ENCODE measurements at places on chromosomes 6 and 20. TPM values are rescaled to one million over a fixed set of nuclear protein-coding genes. Genes with fewer than 3 reads are reported as not detected.

Gene PSMB1
- total RNA-seq, result 521 TPM

DNA sequence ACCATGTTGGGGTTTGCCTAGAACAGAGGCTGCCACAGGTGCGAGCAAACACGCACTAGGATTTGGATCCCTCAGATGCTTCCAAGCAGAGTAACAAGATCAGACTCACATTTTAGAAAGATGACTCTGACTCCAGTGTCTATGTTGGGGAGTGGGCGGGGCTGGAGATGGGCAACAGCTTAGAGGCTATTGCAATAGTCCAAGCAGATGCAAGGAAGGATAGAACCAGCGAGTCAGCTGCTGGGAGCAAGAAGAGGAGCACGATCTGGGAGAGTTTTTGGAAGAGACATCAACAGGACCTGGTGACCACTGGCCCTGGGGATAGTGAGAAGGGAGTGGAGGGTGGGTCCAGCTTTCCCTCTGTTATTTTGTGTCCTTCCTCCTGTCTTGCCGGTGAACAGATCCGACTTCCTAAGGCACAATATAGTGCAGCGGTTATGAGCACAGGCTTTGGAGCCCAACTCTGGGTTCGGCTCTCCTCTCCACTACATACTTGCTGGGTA lies 52.7 kb downstream of the FGD2 start:
- DNase-seq, result no peak

GRCh38 chr6:3808759-3809514 lies 40.2 kb upstream of the FAM50B start:
- peak; percentile 87 for DNase-seq

- no peak for DNase-seq
Measured at GRCh38 chr6:151805286-151805840, 2.1 kb upstream of the ESR1 start.

Gene FRS3
- 0.66 TPM for total RNA-seq

Gene SLC17A1
- not detected for total RNA-seq

DNA sequence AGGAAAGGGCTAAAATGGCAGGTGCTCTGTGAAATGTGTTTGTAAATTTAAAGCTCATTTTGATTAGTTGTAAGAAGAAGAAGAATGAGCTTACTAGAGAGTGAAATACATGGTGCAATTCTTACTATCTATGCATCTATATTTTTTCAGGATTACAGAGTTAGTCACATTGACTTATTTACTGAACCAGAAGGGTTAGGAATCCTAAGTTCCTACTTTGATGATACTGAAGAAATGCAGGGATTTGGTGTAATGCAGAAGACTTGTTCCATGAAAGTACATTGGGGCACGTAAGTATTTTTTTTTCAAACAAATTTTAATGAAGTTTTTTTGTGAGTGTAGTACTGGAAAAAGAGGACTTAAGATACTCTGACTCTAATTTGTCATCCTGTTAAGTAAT lies 99.3 kb downstream of the RTN4IP1 start:
- DNase-seq, result no peak

Gene PLG
- total RNA-seq, result not detected

- no peak for DNase-seq
Measured at GRCh38 chr6:83047065-83047754, 18.4 kb downstream of the UBE3D start.

GRCh38 chr20:17490501-17490900 lies 40.7 kb downstream of the BFSP1 start:
- DNase-seq, result no peak

Gene BAG2
- total RNA-seq, result 28.1 TPM

- no peak for DNase-seq
Measured at GRCh38 chr6:34490390-34491090, 24.7 kb downstream of the PACSIN1 start.

- DNase-seq, result no peak
Measured at GRCh38 chr6:125151700-125152099, 1.9 kb upstream of the TPD52L1 start.

- no peak for DNase-seq
Measured at GRCh38 chr6:168217880-168218537, 101.6 kb downstream of the DACT2 start.

- peak; percentile 73 for DNase-seq
Measured at GRCh38 chr6:40894962-40895799, 143.8 kb downstream of the UNC5CL start.

Gene KCNK15
- not detected for total RNA-seq

- no peak for DNase-seq
Measured at GRCh38 chr20:8057871-8058270, 38.3 kb upstream of the TMX4 start.

GRCh38 chr6:130676077-130676772 lies 151.0 kb upstream of the SMLR1 start:
- no peak for DNase-seq

DNA sequence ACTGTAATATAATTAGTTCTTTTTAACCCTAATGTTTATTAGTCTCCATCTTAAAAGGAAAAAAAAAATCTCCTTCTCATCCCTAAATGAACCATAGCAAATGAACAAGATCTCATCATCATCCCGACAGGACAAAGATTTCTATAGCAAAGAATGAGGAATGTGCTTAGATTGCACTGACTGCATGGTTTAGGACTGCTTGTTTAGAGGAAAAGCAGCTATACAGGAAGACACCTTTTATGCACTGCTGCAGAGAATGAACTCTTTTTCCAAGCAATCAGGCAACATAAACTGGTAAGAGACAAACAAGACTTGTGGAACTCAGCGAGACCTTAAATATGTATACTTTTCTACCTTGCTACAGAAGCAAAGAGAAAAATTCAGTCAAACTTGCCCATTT lies 26.8 kb downstream of the CSNK2A1 start:
- DNase-seq, result no peak

DNA sequence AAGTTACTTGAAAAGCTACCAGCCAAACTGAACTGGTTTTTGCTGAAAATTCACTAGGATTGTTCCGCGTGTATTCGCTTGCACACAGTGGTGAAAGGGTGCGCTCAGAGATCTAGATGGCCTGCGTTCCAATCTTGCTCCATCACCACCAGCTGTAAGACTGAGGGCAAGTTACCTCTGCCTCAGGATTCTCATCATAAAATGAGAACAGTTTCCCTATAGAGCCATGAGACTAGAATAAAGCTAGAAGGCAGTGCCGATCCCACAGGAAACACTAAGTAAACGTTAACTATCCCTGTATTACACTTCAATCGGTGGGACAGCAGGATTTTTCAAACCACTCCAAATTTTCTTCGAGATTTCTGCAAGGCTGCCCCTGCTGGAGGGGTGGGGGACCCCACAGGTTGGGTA lies 838 bp downstream of the AHCY start:
- DNase-seq, result no peak

DNA sequence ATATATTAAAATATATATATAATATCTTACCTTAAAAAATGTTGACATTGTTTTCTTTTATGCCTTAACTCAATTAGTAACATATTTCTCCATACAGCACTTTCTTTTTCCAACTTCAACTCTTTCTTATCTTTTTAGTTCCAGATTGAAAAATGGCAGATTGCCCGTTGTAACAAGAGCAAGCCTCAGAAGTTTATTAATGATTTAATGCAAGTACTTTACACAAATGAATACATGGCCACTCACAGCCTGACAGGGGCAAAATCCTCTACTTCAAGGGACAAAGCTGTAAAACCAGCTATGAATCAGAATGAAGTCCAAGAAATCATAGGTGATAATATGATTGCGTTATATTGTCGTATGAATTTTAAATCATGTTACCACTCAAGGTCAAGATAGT lies 29.4 kb upstream of the KIAA1586 start:
- no peak for DNase-seq

- DNase-seq, result peak; percentile 35
Measured at GRCh38 chr6:110053395-110054240, 75.5 kb downstream of the GPR6 start.

GRCh38 chr20:51525241-51526105 lies 17.0 kb downstream of the NFATC2 start:
- no peak for DNase-seq

DNA sequence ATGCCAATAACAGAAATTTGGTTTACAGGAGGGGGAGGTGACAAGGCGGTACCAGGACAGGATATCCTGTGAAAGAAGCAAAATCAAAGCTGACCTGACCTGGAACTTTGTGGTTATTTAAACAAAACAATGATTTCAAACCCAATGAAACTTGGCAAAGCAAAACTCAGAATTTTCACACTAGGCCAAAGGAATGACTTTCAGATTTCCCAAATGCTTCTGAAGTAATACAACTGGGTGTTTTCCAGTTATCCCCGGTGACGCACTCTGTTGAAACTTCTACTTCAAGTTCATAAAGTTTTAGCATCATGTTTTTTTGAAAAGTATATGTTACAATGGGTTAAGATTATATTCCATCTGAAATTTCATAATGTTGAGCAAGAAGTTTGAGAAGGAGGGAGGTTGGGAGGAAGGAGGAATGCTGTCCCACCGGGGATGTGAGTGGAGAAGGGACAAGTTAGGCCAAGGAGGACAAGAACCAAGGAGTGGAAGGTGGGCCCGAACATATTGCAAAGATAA lies 78.1 kb upstream of the TRAF3IP2 start:
- peak; percentile 26 for DNase-seq

Gene FAM209B
- total RNA-seq, result not detected

DNA sequence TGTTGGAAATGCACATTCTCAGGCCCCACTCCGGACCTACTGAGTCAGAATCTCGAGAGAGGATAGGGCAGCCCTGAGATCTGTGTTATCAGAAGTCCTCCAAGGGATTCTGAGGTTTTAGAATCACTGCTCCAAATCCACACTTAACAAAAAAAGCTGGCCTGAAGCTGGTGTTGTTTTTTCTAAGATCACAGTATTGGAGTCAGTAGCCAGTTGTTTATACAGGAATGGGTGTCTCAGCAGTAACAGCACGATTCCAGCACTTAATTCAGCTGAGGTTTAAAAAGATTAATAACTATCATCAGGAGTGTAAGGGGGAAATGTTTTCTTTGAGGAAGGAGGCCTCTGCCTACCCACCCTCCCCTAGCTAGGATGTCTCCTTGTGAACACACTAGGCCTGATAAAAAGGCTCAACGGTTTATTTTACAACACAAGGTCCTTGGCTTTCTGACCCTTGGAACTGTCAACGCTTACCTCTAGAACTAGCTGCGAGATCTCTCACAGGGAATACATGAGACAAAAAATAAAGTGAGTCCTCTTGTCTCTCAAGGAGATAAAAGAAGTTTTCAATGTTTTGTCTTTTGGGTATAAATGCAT lies 505.4 kb downstream of the CD83 start:
- no peak for DNase-seq

Gene THBD
- 0.04 TPM for total RNA-seq

DNA sequence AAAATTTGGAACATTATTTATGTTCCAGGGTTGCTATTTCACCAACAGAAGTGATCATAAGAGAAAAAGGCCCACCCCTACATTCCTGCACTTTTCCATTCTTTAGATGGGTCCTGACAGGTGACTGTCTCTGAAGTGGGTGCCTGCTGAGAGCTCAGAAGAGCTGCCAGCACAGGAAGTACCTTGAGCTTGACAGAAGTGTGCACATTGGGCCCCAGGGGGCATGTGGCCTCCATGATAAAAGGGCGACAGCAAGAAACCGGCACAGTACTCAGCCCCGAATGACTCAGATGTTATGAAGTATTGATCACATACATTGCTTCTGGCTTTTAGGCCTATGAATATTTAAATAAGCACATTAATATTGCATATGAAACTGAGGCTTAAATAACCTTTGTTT lies 150.4 kb downstream of the PCSK2 start:
- DNase-seq, result no peak

DNA sequence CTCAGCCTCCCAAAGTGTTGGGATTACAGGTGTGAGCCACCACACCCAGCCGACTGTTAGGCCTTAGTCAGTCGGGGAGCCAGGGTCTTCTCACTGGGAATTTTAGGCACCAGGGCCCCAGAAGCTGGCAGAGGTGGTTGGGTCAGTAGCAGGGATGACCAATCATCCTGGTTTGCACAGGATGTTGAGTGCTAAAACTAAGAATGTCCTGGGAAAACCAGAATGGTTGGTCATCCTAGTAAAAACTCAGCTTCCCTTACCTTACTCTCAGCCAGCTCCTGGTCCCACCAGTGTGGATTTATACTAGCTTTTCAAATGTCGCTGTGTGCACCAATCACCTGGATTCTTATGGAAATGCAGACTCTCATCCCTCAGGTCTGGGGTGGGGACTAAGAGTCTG lies 31.8 kb downstream of the KCNG1 start:
- DNase-seq, result no peak

Gene PRR18
- not detected for total RNA-seq

DNA sequence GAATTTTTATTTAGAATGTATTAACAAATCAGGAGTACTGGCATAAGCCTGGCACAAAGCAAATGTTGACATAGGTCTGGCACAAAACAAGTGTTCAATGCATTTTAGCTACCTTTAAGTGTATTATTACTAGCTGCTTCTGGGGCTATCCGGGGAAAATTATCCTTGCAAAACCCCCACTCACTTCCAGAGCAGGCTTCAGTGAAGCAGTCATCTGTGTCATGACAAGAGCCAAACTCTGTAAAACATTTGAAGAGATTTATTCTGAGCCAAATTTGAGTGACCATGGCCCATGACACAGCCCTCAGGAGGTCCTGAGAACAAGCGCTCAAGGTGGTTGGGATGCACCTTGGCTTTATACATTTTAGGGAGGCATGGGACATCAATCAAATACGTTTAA lies 6.4 kb upstream of the TRIM38 start:
- no peak for DNase-seq

DNA sequence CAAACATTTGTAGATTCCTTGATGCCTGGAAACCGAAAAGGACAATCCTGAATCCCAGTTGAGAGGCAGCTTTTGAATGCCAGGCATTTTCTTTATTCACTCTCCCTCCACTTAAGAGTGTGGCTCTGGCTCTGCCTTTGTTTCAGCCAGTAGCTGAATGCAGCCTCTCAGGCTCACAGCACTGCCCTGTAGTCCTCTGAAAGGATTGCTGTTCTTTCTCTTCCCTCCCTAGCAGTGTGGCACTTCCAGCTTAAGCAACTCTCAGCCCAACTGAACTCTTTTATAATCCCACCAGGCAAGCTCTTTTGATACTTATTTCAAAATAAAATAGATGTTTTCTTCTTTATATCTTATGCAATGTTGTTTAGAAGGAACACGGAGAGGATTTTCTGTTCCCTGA lies 415.6 kb downstream of the GJA1 start:
- no peak for DNase-seq

- DNase-seq, result peak; percentile 65
Measured at GRCh38 chr6:3442431-3443220, 14.2 kb downstream of the SLC22A23 start.

DNA sequence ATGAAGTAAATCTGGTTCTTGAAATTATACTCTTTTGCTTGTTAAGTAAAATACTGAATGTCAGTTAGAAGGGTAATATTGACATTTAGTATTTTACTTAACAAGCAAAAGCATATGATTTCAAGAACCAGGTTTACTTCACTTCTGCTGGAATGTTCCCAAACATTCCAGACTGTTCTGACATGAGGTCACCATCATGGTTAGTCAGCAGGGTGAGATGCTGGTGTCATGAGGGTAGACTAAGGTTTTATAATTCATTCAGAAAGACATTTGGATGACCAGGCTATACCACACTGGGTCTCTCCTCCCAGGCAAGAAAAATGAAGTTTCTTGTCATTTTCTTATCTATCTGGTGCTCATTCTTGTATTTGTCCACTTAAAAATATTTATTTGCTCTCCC lies 414.4 kb upstream of the MMS22L start:
- peak; percentile 5 for DNase-seq

Gene VSX1
- not detected for total RNA-seq

Gene NMBR
- not detected for total RNA-seq

GRCh38 chr20:25025986-25026605 lies 31.8 kb downstream of the ACSS1 start:
- DNase-seq, result no peak

GRCh38 chr6:104957301-104958177 lies 632 bp downstream of the LIN28B start:
- no peak for DNase-seq

GRCh38 chr20:19026121-19026878 lies 186.1 kb upstream of the SLC24A3 start:
- DNase-seq, result no peak

Data from H4 (cell line).